ENCODE measurements at places on chromosomes 16 and 17.
A peak's percentile ranks its signal among the peaks of the same experiment; 100 is the strongest.

- no peak for DNase-seq
These were observed 3.0 kb downstream of the PHF12 start for GRCh38 chr17:28948342-28948741.

GRCh38 chr16:78895681-78896080 lies 704.9 kb downstream of the MAF start:
- DNase-seq: no peak

DNA sequence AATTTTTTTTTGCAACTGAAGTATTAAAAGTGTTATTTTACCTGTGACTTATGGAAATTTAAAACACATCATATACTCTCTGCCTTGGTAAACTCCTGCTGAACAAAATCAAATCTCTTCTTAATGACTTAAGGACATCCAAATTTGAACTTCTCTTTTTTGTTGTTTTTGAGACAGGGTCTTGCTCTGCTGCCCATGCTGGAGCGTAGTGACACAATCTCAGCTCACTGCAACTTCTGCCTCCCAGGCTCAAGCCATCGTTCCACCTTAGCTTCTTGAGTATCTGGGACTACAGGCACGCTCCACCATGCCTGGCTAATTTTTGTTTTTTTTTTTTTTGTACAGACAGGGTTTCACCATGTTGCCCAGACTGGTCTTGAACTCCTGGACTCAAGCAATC lies 56.1 kb downstream of the SKAP1 start:
- DNase-seq: no peak

GRCh38 chr16:71732587-71732986 lies 8.1 kb upstream of the PHLPP2 start:
- DNase-seq: no peak

DNA sequence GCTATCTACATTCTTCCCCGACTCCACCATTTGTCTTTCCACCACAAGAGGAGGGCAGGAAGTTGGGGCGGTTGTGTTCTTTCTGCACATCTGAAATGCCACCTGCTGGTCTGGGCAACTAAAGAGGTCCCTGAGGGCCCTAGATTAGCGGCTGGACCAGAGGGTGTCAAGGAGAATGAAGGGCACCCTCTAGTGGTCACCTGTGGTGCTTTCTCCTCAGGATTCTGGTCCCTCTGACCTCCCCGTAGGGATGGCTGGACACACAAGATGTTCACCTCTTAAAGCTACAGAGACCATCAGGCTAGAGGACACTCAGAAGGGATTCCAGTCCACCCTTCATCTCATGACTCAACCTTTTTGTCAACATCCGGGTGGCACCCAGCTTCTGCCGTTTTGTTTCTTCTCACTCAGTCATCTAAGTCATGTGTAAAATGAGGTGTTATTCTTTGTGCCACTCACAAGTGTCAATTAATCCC lies 2.9 kb upstream of the SCIMP start:
- DNase-seq: no peak

DNA sequence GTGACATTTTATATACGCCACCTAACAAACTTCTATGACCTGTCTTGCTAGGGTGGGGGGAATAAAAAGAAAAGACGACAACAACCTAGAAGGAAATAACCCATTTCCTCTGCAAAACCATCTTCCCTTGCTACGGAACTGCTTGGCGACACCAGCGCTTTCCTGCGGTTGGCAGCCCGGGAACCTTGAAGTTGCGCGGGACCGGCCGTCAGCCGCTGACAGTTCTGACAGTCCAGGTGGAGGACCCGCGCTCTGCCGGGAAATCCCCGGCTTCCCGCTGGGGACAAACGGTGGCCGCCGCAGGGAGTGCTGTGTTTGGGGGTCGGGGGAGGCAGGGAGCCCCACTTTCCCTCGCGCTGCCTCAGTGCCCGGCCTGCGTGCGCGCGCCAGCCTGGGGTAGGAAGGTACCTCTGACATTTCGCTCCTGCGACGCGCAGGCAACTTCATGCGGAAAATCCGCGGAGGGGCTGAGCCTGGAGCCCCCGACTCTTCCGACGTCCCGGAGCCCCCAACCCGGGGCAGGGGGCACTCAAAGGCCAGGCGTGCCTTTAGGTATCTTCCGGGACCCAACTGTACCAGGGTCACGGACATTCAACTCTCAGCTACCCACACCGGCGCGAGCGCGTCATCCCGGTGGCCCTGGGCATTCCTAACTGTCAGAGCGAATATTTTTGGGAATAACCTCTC lies 516 bp downstream of the SLC16A6 start:
- no peak for DNase-seq

DNA sequence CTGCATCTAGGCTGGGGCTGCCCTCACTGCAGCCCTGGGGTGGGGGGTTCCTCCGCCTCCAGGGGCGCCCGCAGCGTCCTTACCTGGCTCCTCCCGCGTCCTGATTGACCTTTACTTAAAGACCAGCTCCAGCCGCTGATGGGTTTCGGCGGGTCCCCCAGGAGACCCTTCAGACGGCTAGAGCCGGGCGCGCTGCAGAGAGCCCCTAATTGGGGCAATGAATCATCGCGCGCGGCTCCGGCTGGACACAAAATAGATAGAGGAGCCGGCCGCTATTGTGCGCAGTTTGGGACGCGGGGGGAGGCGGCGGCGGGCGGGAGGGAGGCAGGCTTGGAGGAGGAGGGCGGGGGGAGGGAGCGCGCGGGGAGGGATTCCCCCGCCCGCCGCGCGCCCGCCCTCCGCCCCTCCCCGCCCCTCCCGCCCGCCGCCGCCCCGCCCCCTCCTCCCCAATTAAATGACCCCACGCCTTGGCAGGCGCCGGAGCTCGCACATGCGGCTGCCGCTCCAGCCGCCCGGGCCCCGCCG lies 56.5 kb upstream of the CIBAR2 start:
- DNase-seq: no peak

GRCh38 chr16:73036074-73036826 lies 11.7 kb downstream of the ZFHX3 start:
- no peak for DNase-seq

DNA sequence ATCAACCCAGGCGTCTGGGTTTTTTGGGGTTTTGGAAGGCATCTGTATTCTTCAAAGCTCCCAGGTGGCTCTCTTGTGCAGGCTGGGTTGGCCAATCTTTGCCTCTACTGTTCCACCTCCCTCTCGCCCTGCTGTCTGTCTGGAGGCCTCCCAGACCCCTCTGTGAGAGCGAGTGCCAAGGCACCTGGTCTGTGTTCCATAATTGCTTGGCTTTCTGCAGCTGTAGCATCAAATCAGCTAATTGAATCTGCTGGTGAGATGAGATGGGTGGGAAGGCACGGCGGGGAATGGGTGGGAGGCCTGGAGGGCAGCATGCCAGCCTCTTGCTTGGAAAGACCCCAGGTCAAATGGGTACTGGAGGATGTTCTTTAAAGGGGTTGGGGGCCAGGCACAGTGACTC lies 52.5 kb upstream of the CLEC19A start:
- DNase-seq: no peak

DNA sequence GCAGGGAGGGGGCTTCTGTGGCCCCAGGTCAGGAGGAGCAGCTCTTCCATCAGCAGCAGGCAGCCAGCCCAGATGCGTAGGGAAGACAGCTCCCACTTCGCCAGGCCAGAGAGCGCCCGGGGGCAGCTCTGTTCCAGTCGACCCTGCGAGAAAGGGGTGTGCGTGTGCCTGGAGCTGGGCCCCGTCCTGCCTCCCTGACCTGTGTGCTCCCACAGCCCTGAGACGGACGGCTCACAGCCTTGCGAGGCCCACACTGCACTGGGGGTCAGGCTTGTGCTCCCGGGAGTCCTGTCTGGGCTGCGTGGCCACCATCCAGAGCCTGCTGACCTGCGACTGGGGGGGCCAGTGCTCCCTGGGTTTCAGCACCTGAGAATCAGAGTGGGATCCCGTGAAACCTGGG lies 469 bp upstream of the MSLN start:
- no peak for DNase-seq

- DNase-seq: peak; percentile 59
These were observed 3.7 kb upstream of the CNP start for GRCh38 chr17:41962768-41963434.

- no peak for DNase-seq
These were observed 101.2 kb downstream of the RPTOR start for GRCh38 chr17:80645706-80646325.

GRCh38 chr16:3311496-3311895 lies 6.2 kb downstream of the ZNF75A start:
- no peak for DNase-seq

DNA sequence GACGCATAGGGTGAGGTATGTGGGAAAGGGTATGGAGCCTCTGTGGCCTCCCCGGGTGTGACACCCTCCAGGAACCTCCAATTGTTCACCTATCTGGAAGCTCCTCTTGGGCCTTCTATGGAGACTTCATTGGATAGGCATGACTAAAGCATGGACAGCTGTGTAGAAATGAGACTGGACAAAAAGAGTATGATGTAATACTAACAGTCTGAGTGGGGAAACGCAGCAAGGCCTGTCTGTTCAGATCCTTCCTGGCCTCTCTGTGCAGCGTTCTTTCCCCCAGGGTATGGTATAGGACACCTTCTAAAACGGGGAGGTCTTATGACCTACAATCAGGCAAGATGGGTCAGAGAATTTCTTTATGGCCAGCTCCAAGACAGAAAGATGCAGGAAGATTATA lies 30.7 kb upstream of the CCNF start:
- no peak for DNase-seq

- DNase-seq: no peak
These were observed 175.8 kb upstream of the MAF start for GRCh38 chr16:79776243-79776847.

DNA sequence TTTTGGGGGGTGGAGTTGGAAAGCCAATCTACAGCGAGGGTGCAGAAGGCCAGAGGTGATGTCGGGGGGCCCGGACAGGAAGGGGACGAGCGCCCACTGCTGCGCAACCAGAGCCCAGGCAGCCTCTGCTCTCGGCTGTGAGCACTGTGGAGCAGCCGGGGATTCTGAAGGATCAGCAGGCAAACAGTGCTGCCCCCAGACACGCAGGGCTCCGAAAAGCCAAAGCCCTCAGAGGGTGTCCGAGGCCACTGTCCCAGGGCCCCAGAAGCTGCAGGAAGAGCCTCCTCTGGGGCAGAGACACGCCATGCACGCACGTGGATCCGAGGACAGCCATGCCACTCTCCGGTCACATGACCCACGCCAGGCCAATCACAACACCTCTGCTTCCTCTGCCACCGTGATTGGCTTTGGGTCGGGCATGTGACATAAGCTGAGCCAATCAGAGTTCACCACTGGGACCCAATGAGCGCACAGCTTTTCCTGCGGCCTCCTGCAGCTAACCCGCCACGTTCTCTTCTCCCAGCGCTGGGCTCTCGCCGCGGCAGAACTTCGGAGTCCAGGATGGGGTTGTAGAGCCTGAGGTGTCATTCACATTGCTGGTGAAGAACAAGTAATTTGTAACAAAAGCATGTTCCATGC lies 40.7 kb downstream of the ACTG1 start:
- no peak for DNase-seq

DNA sequence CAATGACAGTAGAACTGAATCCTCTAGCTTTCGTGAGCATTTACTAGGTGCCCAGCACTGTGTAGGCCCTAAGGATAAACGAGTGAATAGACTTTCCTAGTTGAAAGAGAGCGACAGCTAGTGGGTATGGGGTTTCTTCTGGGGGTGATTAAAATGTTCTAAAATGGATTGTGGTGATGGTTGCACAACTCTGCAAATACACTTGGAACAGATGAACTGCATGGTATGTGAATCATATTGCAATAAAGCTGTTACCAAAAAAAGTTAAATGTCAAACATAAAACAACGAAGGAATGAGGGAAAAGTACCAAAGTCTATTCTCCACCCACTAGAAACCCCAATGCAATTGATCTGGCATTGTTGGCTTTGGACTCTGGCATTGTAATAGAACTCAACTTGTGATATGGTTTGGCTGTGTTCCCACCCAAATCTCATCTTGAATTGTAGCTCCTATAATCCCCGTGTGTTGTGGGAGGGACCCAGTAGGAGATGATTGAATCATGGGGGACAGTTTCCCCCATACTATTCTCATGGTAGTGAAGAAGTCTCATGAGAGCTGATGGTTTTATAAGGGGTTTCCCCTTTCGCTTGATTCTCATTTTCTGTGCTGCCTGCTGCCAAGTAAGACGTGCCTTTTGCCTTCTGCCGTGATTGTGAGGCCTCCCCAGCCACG lies 70.5 kb downstream of the MARF1 start:
- peak; percentile 60 for DNase-seq

DNA sequence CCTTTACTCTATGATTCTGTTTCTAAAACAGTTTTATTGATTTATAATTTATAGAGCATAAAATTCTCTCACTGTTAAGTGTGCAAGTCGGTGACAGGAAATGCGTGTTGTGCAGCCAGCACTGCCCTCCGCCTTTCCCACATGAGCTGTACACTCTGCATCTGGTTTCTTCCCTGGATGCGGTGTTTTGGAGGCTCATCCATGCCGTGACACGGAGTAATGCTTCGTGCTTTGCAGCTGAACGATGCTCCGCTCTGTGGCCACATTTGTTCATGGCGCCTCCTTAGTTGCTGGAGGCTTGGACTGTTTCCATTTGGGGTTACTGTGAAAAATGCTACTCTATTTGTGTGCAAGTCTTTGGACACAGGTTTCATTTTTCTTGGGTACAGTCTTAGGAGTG lies 7.2 kb upstream of the IGFALS start:
- no peak for DNase-seq

- DNase-seq: no peak
These were observed 14.1 kb downstream of the BAHCC1 start for GRCh38 chr17:81409190-81409935.

DNA sequence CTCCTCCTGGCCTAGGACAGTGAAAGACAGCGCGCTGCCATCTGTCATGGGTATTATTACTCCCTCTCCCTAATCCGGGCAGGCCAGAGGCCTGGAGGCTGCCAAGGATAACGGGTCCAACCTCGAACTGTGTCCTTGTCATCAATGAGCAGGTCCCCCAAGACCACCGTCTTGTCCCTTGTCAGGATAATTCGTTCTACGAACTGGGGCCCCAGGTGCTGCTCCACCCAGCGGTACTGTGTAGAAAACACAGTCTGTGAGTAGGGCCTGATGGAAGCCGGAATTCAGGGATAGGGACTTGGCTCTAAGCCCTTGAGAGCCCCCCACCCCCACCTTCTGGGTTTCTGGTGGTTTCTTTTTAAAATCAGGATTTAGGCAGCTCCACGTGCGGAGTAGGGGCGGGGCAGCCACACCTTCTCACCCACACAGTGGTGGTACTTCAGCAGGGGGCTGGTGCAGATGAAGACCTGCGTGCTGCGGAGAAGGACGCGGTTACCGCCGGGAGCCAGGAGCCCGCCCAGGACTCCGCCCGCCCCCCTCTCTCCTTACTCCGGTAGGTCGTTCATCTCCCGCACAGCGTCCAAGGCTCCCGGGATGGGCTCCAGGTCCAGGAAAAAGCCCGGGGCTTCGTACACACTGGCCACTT lies 787 bp downstream of the NT5C start:
- peak; percentile 65 for DNase-seq

- DNase-seq: no peak
These were observed 20.6 kb upstream of the TMEM97 start for GRCh38 chr17:28298449-28298848.

GRCh38 chr17:230395-230770 lies 48.9 kb upstream of the DOC2B start:
- no peak for DNase-seq

- no peak for DNase-seq
These were observed 11.0 kb upstream of the PMFBP1 start for GRCh38 chr16:72182976-72183375.

GRCh38 chr16:78945336-78945735 lies 655.2 kb downstream of the MAF start:
- DNase-seq: peak; percentile 34
